ENCODE measurements at places on chromosomes 5 and 9.

- DNase-seq: no peak
These were observed 29.0 kb upstream of the PAPPA start for GRCh38 chr9:116124472-116125040.

- no peak for DNase-seq
These were observed 249.2 kb upstream of the ANKRD55 start for GRCh38 chr5:56482363-56482762.

GRCh38 chr5:124263680-124264491 lies 482.6 kb downstream of the ZNF608 start:
- DNase-seq: no peak

DNA sequence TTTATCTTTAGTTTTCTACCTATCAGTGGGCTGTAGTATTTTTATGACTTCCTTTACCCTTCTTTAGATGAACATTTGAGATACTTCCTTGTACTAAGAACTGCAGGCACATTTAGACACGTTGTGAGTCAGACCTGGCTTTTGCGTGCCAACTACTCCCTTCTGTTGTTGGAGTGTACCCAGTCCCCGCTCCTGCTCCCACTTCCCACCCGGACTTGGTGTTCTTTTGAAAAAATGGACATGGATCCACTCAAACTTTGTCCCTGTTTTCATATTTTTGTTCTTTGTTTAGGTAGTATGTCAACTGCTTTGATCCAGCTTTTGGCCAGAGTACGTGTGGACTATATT lies 60.7 kb downstream of the PARP8 start:
- DNase-seq: peak; percentile 15

GRCh38 chr5:14675865-14676300 lies 11.4 kb downstream of the OTULIN start:
- no peak for DNase-seq

GRCh38 chr5:74873525-74874249 lies 7.5 kb upstream of the FAM169A start:
- DNase-seq: no peak
